ENCODE measurements at places on chromosomes 4 and X.

GRCh38 chr4:24856586-24856985, 56.3 kb downstream of the CCDC149 start:
- DNase-seq = no peak

DNA sequence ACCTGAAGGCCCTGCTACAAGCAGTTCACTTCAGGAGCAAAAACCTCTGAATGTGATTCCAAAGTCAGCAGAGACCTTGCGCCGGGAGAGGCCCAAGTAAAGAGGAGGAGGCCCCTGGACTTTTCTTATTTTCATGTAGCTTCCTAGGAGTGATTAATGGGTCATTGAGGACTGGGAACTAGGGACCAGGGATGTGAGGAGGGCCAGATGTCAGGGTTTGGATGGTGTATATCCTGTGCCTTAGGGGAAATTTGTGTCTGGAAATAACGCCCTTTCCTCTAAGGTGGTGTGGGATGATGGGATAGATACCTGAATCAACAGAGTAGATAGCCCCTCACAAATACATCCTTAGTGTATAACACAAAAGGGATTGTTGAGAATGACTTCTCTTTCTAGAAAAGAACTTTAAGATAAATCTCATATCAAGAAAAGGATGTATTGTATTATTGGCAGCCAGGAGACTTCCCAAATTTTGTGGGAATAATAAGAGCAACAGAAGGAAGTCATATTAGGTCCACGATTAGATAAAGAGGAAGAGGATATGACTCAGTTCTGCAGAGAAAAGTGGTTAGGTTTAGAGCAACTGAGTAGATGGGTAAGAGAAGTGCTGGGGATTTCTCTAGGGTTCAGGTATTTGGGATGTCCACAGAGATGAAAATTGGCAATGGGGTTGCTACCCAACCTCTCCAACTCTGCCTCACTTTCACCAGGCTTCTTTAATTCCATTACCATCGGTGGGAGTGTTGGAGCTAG, 1.1 kb downstream of the ITGB1BP2 start:
- DNase-seq = peak; percentile 5

DNA sequence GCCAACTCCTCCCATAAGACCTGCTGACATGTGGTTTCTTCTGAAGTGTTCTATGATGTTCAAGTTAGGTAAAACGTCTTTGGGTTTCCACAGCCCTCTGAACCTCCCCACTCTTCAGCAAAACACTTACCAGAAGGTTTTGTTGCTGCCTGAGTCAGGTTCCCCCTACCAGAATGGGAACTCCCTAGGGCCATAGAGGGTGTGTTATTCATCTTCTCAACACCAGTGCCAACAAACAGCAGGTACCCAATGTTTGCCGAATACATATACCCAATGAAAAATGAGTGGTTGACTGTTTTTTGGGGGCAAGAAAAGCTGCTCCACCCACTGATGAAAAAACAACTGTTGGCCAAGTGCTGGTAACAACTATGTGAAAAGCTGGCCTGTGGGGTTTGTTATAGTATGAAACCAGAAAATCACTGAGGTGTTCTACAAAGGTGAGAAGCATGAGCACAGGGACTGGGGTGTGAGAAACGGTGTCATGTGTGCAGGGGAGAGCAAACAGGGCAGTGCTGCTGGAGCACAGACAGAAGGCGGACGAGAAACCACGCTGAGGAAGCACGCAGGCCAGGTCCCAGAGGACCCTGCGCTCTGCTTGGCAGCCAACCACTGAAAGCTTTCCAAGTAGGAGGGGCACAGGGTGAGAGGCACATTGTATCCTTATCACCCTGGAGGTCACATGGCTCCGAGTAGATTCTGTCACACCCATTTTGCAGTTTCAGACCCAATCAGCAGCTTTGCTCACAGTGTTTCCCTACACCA, 28.8 kb downstream of the ATP8A1 start:
- DNase-seq = no peak

DNA sequence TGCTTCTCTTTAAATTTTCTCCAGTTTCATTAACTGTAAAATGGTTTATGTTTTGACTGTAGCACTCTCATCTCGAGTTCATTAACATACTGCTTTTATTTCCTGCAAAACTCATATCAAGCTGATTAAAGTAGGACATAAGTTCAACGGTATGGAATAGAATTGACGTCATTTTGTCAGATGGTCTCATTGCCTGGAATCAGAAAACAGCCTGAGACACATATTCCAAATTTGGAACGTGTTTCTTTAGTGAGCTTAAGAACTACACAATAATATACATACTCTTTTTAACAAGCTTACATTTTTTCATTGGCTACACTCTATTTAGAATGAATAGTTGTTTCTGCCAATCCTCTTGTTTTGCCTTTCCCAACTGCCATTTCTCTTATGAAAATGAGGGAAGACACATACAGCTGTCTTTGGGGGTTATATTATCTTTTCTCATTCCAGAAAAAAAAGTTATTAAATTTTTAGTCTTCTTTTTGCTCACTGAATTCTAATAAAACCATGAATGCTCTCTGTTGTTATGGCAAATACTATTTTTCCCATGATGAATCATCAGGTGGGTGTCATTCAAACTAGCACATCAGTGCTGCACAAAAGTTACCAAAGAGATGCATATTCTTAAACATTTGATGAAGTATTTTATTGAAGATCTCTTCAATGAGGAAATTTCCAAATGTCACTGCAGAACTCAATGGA, 162.8 kb downstream of the GABRB1 start:
- DNase-seq = no peak

- DNase-seq = no peak
Measured at GRCh38 chr4:174592256-174592984, 70.1 kb upstream of the HPGD start.

DNA sequence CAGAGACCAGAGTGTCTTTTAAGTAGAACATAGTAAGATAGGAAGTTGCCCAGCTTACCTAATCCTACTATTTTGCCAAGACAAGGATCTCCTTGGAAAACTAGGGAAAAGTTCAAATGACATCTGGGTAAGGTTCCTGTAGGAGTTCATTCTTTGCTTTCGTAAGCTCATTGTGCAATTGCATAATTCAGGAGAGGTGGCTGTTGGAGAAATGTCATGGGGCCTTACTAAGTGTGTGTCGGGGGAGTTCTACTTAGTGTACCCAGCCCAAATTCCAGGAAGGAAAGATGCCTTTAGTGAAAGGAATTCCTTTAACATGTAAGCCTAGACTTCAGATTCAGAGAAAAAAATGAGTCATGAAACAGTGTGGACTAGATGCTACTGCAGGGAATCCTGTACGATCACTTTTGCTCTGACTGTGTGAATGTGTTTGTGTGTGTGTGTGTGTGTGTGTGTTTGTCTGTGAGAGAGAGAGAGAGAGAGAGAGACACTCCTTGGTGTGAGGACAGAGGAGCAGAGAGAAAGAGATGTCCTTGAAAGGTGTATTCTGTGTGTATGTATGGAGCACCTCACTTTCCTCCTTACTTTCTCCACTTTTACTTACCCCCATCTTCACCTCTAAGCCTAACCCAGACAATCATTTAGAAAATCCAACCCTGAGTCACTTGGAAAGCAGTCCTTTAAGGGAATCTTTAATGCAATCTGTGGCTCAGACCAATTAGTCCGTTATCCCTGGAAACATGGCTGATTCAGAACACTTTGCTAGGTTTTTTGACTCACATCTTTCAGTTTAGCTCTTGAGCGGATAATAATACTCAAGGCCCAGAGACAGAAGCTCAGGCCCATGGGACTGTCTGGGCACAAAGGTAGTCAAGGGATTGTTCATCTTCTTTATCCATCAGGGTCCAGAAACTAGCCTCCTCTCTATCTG, 114.5 kb upstream of the ACSL4 start:
- DNase-seq = no peak

GRCh38 chrX:30039768-30040167, 175.6 kb upstream of the MAGEB2 start:
- DNase-seq = no peak

DNA sequence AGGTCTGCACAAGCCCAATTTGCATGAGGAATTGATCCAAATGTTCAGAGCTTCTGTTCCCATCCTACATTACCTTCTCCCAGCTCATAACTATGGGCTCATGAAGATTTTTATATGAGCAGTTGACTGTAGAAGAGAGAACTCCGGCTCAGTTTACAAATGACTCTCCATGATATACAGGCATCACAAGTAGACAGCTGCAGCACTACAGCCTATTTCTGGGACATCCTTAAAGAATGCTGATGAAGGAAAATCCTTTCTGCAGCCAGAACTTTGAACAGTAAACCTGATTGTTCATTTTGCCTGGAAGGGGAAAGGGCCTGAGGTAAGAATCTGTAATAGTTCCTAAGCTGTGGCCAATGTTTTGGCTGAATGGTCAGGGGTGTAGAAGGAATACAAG, 174.1 kb upstream of the CXCL13 start:
- no peak for DNase-seq

DNA sequence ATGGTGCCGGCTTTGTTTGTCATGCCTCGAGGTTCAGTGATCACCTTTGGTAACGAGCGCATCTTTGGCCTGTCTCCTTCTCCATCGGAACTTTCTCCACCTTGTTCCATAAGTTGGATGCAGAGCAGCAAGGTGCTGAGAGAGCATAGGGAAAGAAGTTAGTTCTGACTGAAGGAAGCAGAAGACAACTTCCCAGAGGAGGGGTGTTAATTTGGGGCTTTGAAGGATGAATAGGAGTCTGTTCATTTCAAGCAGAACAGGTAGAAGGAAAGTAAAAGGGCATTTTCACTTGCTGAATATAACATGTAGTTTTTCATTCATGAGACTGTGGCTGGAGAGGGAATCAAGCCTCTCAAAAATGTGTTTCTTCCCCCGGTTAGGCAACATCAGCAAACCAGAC, 232.0 kb upstream of the PSAPL1 start:
- no peak for DNase-seq

DNA sequence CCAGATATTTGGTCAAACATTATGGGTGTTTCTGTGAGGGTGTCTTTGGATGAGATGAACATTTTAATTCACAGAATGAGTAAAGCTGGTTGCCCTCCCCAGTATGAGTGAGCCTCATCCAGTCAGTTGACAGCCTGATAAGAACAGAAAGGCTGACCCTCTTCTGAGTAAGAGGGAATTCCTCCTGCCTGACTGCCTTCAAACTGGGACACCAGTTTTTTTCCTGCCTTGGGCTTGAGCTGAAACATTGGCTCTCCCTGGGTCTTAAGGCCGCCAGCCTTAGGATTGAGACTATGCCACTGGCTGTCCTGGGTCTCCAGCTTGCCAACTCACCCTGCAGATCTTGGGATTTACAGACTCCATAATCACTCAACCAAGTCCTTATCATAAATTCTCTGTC, 14.5 kb upstream of the MAML3 start:
- DNase-seq = no peak

GRCh38 chrX:149570668-149571067, 16.6 kb downstream of the MAGEA9B start:
- no peak for DNase-seq

GRCh38 chrX:66602381-66602938, 36.4 kb downstream of the EDA2R start:
- no peak for DNase-seq

DNA sequence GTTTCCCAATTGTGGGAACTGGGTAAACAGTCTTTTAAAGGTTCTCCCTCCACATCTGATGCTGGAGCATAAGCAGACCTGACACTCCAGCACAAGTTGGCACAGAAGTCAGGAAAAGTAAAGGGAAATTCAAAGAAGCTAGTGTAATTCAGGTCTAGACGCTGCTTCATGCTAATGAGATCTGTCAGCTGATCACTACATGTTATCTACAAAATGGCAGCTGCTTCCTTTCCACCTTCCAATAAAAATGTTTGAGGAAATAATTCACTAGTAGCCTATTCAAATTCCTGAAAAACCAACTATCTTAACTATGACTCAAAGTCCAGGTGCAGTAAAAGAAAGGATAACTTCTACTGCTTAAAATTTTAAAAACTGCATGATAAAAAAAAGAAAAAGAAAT, 29.3 kb downstream of the DCAF8L2 start:
- DNase-seq = no peak

DNA sequence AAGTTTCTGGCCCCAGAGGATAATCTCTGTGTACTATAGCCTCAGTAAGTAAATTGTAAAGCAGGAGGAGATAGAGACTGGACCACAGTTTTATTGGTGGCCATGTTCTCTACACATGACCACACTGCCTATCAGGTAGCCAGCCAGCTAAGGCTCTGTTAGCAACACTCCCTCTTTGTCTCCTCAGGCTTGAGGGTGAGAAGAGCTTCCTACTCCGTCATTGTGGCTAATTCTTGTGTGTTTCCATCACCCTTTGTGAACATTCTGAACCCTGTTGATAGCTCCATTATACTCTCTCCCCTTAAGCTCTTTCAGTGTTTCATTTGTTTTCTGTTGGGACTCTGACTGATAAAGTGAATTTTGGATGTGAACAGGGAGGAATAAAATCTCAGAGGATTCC, 233.4 kb downstream of the CFAP299 start:
- no peak for DNase-seq

DNA sequence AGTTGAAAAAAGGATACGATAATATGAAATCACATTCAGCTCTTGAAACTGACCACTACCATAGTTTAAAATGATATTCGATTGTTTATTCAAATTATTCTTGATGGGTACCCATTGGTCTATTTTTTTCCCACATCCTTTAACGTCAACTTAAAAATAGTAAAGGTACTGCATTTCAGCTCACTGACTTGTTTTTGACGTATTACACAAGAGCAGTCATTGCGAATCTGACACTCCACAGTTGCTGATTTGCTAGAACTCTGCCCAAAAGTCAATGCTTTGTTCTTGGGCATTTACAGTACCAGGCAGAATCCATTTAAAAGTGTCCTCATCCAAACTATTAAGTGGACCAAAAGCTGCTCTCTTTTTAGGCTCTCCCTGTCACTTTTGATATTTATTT, 1.2 kb upstream of the PDS5A start:
- no peak for DNase-seq

- no peak for DNase-seq
Measured at GRCh38 chr4:81605271-81605670, 133.6 kb upstream of the RASGEF1B start.

DNA sequence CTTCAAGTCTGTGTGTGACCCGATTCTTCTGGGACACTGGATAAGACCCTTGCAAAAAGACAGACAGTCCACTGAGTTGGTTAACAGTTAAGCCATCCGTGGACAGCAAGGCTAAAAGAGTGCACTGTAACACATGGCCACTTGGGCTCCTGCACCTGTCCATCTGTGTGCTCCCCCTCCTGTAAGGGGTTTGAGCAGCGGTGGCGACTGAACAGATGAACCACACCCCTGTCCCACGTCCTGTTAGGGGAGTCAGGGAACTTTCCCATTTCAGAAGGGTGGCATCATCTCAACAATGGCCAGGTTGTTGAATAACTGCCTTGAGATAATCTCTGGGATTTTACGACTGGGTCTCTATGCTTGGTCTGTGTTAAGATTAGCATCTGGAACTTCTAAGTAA, 178.6 kb downstream of the GRXCR1 start:
- DNase-seq = no peak

GRCh38 chr4:38015886-38016515, 55.8 kb downstream of the PTTG2 start:
- no peak for DNase-seq

- DNase-seq = no peak
Measured at GRCh38 chr4:114265342-114265741, 285.9 kb upstream of the ARSJ start.

- DNase-seq = no peak
Measured at GRCh38 chr4:3651267-3651845, 114.8 kb upstream of the ADRA2C start.

Measured in AML-193 (cell line).